ENCODE measurements at places on chromosomes 11 and 22.

- no peak for DNase-seq
These were observed 761.2 kb downstream of the NELL1 start for GRCh38 chr11:21430537-21430936.

- no peak for DNase-seq
These were observed 1.3 kb downstream of the FADD start for GRCh38 chr11:70204466-70204799.

DNA sequence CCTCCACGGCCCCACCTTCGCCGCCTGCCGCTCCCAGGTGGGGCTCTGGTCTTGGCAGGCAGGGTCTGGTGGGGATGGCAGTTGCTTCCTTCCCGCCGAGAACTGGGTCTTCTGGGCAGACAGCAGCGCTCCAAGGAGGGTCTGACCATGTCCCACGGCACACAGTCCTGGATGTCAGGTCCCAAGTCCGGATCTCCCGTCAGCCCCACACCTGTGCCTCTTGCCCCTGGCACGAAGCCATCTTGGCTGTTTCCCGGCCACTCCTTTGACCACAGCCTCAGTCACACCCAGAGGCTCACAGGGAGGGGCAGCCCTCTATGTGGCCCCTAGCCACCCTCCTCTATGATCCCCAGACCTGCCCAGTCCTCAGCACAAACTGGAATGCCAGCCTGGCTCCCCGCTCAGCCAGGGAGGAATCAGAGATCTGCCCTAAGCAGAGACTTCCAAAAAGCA, 14.3 kb downstream of the MUC5B start:
- DNase-seq: no peak

GRCh38 chr11:1208394-1209261, 14.2 kb upstream of the MUC5B start:
- DNase-seq: no peak

GRCh38 chr11:79437981-79438630, 2.7 kb downstream of the TENM4 start:
- DNase-seq: peak; percentile 12

DNA sequence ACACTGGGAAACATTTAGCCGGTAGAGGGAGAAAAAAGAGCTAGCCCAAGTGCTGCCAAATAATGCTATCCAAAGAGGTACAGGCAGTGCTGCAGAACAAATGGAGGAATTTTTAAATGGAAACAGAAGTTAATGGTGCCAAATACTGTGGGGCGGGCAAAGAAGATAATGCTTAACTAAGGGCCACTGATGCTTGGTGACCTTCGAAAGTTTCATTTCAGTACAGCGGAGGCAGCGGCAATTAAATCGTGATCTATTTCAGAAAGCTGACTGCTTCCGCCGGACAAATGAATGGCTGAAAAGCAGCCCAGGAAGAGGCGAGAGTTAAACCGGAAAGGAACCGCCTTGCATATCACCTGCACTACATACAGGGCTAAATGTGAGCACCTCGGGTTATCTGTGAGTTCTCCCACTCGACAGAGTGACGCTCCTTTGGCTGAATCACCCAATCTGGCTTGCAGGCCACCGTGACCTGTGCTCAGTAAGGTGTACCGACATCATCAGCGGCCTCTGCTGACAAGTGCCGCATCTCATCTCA, 42.1 kb downstream of the CADM1 start:
- DNase-seq: no peak

DNA sequence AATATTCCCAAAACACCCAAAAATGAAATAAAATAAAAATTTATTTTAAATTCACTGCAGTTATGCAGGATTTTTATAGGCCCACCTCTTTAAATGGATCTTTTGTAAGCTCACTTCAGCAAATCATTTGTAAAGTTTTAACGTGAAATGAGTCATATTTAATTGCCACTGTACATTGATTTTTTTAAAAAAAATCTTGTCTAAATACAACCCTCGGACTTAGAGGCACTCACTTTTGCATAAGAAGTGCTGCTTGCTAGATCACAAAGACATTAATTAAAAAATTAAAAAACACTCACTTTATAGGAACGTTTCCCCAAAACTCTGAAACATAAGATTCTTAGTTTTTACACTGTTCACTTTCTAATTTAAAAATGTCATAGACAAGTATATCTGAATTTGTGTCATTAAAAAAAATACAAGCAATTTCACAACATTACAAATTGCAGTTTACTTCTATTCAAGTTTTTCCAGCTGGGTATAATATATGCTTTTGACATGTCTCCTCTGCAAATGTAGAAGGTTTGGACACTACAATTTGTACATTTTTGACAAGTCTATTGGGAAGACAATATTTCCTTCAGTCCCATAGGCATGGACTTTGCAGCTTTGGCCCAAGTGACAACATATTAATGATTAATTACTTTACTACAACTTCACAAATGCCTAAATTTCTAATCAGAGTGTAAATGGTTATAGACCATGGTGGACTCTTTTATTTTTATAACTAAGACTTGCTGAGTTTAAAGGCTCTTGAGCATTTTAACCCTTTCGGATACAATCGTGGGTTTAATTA, 1088.4 kb downstream of the LRRC4C start:
- no peak for DNase-seq

- DNase-seq: no peak
These were observed 410.3 kb downstream of the MN1 start for GRCh38 chr22:27391092-27391770.

DNA sequence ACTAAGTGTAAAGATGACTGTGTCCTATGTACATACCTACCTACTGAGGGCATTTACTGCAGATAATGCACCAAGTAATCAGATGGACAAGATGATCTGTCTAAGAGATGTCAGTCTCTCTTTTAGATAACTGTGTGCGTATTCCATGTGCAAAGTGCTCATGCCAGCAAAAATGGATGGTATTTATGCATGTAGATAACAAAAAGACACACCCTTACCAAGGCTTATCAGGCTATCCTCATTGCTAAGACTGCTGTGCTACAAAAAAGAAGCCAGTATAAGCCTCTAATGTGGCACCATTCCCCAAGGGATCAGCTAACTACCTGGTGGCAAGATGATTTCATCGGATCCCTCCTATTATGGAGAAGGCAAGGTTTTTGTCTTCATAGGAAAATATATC, 34.3 kb upstream of the CD44 start:
- no peak for DNase-seq

DNA sequence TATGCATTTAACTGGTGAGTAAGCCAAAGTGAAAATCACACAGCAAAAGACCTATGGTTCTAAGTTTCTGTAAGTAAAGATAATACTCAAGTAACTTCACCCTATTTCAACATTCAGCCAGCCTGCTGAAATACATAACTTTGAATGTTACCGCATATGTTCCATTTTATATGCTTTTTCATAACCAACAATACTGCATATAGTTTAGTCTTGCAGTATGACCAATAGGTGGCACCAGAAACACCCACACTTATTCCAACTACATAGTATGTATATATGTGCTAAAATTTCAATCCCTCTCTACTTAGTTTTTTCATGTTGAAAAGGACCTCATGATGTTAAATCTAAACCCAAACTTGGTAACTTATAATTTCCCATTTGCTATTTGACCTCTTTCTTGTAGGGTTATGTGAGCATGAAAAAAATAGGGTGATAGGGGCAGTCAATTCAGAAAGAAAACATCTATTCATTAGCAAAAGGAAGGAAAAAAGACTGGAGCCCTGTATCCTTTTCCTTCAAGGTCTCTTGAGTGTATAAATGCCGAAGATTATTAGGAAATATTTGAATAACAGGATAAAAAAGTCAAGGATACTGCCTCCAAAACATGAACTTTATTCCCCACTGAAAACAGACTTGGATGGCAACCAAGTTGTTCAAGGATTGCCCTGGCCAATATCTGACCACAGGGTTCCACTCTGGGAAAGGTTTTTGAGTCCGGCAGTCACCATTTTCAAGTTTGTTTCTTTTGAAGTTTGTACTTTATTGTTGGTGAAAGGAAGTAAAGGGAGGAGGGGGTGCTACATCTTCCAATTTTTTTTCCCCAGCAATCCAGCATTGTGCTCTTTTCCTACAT, 23.8 kb upstream of the FZD4 start:
- peak; percentile 49 for DNase-seq

DNA sequence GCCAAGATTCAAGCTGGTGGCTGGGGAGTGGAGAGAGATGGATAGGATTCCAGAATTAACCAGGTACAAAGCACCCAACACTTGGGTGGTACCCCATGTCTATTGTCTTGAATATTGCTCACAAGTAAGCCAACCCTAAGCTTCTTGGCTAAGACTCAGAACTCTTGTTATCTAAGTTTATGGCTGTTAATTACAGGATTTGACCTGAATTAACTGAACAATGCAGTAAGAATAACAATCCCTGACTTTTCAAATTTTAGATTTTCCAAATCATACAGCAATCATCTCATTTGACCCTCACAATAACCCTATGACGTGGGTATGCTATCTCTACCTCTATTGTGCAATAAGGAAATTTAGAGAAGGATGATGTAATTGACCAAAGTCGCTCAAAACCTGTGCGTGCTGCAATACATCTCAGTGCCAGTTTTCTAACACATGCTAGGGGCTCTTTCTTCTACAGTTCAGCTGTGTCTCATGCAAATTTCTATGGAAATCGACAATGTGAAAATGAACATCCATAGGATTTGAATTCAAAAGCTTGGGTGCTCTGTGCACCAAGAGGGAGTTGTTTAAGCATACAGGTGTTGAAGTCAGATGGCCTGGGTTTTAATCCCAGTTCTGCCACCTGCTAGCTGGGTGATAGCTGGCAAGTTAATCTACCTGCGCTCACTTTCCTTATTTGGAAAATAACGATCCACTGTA, 40.1 kb upstream of the APLNR start:
- no peak for DNase-seq

DNA sequence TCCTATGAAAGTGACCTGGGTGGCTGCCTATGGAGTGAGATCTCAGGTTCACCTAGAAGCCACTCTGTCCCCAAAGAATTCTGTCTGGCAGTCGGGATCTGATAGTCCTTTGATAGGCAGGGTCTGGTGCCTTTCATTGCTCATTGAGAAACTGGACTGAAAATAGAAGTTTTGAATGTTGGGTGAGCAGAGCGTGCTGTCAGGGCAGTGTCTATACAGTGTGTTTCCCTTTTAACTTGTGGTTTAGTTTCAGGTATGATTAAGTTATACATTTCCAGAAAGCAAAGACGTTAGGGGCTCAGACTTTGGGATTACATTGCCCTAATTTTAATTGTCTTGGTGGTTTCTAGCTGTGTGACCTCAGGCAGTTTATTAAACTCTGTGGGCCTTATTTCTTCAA, 111.3 kb upstream of the PAX6 start:
- no peak for DNase-seq

GRCh38 chr11:29296680-29297079, 720.1 kb downstream of the KCNA4 start:
- no peak for DNase-seq

DNA sequence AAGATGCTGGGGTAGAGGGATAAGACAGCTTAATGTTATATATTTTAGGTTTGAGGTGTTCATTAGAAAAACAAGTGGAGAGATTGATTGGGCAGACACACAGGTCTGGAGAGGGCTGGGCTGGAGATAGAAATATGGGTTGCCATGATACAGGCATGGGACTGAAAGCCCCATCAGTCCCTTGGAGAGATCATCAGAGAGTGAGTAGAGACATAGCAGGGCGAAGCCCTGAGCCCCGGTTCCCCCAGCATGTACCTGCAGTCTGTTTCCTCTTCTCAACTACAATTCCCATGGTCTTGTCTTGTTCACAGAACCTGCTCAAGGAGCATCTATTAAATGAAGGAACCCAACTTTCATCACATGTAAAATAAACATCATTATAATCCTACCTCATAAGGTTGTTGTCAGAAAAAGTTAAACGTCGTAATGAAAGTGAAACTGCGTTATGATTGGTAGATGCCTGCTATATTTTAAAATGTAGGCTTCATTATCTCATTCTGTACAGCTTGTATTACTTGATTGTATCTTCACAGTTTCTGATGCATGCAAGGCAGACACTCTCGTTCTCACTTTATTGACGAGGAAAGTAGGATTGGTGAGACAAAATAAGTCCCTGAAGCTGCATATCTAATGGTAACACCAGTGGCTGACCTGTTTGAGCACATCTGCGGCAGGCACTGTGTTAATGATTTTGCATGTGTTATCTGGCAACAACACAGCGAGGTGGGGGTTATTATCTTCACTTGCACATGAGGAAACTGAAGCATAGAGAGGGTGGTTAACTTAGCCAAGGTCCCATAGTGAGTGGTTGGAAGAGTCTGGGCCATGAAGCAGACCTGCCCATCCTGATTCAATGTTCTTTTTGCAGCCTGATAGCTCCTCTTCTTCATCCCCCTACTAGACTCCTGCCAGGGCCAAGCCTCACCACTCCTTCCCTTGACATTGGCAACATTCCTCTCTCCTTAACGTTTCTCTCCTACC, 63.5 kb downstream of the ENDOD1 start:
- no peak for DNase-seq

DNA sequence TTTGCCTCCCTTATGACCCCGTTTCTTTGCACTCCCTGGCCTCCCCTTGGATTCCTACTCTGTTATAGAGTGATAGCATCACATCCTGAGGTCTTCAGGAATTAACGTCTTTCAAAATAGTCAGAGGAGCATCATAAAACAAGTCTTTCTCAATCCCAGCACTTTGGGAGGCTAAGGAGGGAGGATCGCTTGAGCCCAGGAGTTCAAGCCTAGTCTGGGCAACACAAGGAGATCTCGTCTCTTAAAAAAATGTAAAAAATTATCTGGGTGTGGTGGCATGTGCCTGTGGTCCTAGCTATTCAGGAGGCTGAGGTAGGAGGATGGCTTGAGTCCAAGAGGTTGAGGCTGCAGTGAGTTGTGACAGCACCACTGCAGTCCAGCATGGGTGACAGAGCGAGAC, 68.7 kb upstream of the AMPD3 start:
- DNase-seq: no peak

GRCh38 chr22:38273135-38273826, 471 bp upstream of the TMEM184B start:
- no peak for DNase-seq

DNA sequence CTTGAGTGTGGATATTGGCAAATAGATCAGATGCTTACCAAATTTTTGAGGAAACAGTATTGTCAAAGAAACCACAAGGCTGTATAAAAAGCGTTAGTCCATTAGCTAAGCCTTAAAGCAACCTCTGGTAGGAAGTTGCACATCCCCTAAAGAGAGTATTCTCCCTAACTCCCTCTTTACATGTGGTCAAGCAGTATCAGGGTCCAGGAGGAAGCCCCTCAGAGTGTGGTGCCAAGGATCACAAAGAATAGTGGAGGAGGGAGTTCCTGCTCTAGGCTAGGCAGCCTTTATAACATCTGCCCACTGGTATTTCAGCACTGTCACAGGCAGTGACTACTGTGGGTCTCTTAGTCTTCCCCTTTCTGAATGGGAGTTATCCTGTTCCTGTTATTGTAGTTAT, 18.8 kb upstream of the AMPD3 start:
- DNase-seq: peak; percentile 89

DNA sequence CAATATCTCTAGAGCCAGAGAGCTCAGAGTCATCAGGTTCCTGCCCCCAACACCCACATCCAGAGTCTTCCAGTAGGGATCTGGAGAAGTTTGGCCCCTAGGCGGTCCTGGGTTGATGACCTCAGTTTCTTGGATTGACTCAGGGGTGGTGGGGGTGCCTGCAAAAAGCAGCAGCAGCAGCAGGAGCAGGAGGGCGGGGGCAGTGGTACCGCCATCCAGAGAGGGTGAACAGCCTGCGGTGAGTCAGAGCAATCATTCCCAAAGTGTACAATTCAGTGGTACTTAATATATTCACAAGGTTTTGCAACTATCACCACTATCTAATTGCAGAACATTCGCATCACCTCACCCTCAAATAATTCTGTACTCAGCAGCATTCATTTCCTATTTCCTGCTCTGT, 9.9 kb upstream of the SEC14L3 start:
- DNase-seq: no peak
